Cortex of kidney (tissue), 1 donor: ENCODE measurements at places on chromosomes 7 and 10.

DNA sequence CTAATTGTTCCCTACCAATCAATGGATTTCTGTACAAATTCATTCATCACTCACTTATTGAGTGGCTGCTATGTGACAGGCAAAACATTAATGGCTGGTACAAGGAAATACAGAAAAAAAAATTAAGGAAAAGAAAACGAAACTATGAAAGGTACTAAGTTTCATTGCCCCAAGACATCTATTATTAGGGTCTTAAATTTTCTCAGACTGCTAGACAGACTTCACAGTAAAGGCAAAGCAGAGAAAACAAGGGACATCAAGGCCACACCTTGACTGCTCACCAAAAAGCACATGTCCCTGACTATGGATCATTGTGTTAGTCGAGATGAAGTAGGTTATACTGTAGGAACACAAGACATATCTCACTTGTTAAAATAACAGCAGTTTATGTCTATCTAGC lies 36.5 kb downstream of the DGKI start:
- DNase-seq, result no peak

DNA sequence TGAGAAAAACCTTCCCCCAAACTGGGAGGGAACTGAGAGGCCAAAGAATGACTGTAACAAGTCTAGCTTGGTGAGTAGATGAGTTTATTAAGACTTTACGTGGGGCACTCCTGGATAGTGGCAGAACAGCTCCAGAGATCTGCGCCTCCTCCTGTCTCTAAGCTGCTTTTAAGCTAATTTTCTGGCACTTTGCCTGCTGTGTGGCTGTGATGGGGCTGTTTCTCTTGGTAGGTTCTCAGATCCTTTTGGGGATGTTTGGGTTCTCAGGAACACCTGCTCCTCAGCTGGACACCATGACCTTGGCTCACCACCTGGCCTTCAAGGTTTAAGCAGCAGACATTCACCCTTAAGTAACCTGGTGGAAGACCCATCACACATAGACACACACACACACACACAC lies 68.3 kb downstream of the AKR1E2 start:
- DNase-seq, result no peak

GRCh38 chr10:99412099-99412498 lies 18.3 kb downstream of the GOT1 start:
- no peak for DNase-seq

GRCh38 chr7:28017372-28017771 lies 163.2 kb downstream of the JAZF1 start:
- no peak for DNase-seq

- no peak for DNase-seq
Observed at GRCh38 chr10:102163342-102163989, 11.3 kb downstream of the NOLC1 start.
